Retinal pigment epithelial cell (primary cell): ENCODE measurements at places on chromosomes 5 and 9.

- DNase-seq, result no peak
Observed at GRCh38 chr9:78918976-78919375, 622.1 kb downstream of the PSAT1 start.

DNA sequence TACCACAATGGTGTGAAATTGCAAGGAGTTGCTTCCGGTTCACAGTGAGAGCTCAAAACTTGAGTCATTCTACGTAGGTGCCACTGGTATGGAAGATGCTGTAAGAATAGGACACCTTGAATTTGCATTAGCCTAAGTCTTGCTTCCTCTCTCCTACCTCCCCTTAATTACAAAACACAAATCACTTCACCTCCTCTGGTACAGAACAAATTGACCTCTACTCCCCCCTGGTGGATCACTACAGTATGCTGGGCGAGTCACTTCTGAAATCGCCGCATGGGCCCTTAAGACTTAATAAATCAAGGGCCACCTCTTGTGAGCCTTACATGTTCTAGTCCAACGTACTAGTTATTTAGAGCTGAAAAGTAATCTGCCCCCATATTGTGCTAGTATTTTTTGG lies 145.3 kb upstream of the SMARCA2 start:
- no peak for DNase-seq

DNA sequence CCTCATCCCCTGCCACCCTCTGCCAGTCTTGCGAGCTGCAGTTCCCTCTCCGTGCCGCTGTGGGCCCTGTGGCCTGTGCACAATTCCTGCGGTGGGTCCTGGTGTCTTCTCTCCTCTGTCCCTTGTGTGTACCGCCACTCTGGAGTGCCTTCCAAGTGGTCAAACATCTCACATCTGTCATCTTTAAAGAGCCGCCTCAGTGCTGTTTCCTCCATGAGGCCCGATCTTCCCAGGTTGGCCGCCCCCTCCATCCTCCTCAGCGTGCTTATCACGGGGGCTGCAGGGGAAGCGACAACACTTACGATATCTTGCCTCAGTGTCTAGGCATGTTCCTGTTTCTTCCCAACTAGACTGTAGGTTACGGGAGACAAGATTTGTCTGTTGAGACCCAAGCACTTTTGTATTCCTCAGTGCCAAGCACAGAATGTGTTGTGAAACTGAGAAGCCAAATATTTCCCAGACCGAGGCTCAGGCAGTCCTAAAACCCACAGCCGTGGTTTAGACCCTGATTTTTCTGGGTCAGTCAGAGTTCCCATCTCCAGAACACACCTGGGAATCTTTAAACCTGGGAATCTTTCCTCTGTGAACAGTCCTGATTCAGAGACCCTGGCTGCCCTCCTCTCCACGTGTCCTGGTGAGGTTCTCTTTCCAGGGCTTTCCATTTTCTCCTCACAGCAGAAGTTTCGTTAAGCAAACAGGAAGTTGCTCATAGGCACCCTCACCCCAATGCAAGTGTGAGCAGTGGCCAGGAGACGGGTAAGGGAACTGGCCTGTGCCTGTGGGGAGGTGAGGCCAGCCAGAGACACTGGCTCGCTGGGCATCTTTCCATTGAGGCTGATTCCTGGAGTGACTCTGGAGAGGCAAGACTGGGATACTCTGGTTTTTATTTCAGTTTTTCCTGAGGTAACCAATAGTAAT lies 28.8 kb downstream of the SLC46A2 start:
- DNase-seq, result no peak

- DNase-seq, result no peak
Observed at GRCh38 chr9:29802454-29802853, 2229.2 kb upstream of the C9orf72 start.

GRCh38 chr5:93422652-93423280 lies 158.3 kb downstream of the NR2F1-AS1 start:
- DNase-seq, result no peak

DNA sequence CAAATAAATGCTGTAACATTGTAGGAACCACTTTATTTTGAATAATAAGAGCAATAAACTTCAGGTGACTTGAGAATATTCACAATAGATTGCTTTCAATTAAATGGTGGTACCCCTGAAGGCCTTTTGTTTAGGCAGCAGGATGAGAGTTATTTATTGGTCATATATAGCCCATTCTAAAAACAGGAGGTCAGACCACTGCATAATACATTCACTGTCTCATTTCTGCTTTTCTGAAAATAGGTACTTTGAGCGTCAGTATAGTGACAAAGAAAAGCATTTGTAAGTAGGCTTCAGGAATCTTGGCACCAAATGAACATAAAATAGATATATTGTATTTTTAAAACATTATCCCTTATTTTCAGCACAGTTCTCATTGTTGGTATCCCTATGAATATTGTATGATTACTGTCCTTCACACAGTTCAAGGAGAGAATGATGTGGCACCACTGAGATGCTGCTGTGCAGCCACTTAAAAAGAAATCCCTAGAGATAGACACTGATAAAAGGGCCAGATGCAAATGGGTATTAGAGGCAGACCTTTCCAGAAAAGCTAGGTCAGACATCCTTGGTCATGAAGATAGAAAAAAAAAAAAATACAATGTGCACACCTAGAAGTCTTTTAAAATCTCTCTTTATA lies 381.8 kb upstream of the ST8SIA4 start:
- no peak for DNase-seq

GRCh38 chr9:84573083-84573482 lies 96.4 kb upstream of the NTRK2 start:
- DNase-seq, result no peak

DNA sequence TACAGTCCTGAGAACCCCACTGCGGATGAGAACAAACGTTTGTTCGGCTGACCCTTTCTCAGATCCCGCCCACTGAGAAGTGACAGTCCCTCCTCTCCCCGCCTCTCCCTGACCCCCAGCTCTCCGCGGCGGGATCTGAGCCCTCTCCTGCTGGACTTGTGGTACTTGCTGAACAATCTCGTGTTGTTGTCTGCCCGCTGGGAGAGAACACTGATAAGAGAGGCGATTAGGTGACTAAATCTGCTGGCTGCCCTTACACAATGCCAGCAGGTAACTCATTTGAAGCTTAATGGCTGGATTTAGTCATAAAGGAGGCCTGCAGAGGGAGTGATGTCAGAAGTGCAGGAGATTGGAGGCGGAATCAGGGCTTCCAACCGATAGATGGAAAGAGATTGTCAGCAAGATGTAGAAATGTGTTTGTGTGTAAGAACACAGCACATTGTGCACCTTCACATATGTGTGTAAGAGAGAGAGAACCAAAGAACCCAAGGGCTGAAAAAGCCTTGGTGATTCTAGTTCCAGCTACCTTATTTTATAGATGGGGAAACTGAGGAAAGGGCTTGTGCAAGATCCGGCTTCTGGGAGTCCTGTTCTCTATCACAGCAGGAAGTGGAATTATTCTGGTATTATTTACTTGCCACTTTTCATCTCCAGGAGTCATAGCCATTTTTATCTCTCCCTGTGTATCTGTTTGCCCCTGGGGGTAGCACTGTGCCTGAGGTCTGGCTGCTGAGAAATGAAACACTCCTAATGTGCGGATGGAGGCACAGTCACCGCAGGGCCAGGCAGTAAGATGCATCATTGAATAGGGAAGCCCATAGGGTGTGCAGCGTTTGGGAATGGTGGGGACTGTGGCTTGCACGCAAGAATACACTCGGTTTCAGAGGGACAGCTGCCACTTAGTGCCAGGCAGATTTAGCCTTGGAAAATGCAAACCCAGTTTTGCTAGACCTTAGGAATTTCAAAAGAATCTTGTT lies 203.7 kb upstream of the MSX2 start:
- DNase-seq, result peak; percentile 78

- DNase-seq, result no peak
Observed at GRCh38 chr5:56359809-56360685, 126.9 kb upstream of the ANKRD55 start.

GRCh38 chr9:133305731-133306130 lies 30.3 kb downstream of the SURF6 start:
- DNase-seq, result no peak

DNA sequence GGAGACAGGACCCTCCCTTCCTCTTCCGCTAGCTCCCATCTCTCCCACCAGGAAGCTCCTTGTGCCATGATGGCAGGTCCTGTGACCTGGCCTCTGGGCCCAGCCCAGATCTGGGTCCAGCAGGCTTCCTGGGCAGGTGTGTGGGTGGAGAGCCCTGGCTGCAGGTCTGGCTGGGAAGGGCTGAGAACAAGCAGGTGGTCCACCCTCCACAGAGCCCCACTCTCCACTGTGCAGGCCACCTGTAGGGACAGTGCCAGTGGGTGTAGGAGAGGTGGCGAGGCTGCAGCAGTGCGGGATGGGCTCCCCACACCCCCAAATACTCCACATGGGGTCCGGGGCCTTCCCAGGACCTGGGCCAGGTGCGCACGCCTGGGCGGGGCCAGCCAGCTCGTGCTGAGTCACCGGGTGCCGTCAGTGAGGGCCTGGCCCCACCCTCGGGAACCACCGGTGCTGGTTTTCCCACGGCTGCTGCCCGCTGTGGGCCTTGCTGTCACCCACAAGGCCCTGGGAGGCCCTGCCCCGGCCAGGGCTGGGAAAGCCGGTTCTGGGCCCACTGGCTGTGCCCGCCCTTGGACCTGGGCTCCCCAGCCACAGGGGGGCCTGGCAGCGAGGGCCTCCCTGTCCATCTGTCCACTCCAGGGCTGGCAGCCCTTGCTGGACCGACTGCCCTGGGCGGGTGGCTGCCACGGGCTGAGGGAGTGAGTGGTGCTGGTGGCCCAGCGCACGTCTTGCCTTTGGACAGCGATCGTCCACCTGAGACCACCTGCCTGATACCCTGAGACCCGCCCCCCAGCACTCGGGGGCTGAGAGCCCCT lies 9.3 kb upstream of the NRARP start:
- no peak for DNase-seq

GRCh38 chr9:36207016-36207415 lies 16.3 kb downstream of the CLTA start:
- no peak for DNase-seq

DNA sequence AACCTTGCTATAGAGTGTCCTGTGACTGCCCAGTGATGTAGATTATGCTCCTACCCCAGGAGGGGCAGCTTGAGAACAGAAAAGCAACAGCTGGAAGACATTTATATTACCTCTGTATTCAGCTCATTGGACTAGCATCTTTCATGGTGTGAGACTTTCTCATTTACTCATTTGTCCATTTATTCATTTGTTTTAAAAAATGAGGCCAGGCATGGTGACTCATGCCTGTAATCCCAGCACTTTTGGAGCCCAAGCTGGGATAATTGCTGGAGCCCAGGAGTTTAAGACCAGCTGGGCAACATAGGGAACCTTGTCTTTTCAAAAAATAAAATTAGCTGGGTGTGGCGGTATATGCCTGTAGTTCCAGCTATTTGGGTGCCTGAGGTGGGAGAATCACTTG lies 130.0 kb upstream of the LHFPL2 start:
- DNase-seq, result peak; percentile 36

- no peak for DNase-seq
Observed at GRCh38 chr5:111682121-111682520, 74.9 kb downstream of the NREP start.

GRCh38 chr5:74272831-74273451 lies 367.6 kb downstream of the ENC1 start:
- DNase-seq, result no peak
